ENCODE measurements at places on chromosomes 2 and 18.

- peak; percentile 52 for DNase-seq
These were observed 17.0 kb downstream of the TTLL4 start for GRCh38 chr2:218727502-218728165.

GRCh38 chr2:39981883-39982311, 202.8 kb upstream of the THUMPD2 start:
- no peak for DNase-seq

DNA sequence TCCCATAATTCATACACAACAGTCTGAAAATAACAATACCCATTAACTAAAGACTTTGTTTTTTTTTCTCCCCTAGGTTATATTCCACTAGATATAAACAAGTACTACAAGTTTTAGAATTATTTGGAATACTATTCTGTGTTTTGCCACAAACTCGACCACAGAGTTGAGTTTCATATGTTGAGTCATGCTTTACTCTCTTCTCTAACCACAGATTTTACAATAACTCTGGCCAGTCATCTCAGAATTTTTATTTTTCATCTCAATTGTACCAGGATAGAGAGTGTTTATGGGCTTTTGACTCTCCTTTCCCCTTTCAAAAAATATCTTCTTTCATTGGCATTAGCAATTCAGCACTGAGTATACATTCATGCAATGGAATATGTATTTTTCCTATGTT, 348.7 kb upstream of the GALNT5 start:
- DNase-seq = peak; percentile 85

DNA sequence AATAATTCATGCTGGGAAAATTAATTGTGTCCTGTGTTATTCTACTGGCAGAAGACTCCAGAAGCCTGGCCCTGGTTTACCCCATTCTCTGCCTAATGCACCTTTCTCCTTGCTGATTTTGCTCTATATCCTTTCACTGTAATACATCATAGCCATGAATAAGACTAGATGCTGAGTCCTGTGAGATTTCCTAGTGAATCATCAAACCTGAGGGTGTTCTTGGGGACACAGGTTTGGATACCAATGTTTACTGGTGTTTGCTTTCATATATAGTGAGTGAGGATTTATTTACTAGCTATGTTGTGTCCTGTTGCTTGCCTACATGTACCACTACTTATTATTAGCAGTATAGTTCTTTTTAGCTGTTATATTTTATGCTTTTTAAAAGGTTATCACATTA, 6.5 kb downstream of the METTL5 start:
- DNase-seq = no peak
